Muscle of arm (tissue), 14 donors: ENCODE measurements at places on chromosomes 3 and 15. TPM values are rescaled to one million over a fixed set of nuclear protein-coding genes. Genes with fewer than 3 reads are reported as not detected.

CCDC80 gene
- not detected for polyA plus RNA-seq

CD80 gene
- not detected for polyA plus RNA-seq

GUCA1C gene
- not detected for polyA plus RNA-seq

SPG21 gene
- polyA plus RNA-seq: 55.5 TPM

GXYLT2 gene
- 36.7 TPM for polyA plus RNA-seq

ZKSCAN7 gene
- polyA plus RNA-seq: 8.9 TPM

RBM6 gene
- not detected for polyA plus RNA-seq

NR1I2 gene
- polyA plus RNA-seq: 25.0 TPM

ARGFX gene
- not detected for polyA plus RNA-seq

TERC gene
- polyA plus RNA-seq: not detected
